ENCODE measurements at places on chromosomes 7 and 10. TPM values are rescaled to one million over a fixed set of nuclear protein-coding genes. Genes with fewer than 3 reads are reported as not detected.

GPR37 gene
- total RNA-seq, result not detected

TMEM209 gene
- total RNA-seq, result 4.0 TPM

FKBP6 gene
- not detected for total RNA-seq

HOXA9 gene
- total RNA-seq, result 62.2 TPM

HPSE2 gene
- total RNA-seq, result not detected

XRCC2 gene
- 0.98 TPM for total RNA-seq

AOAH gene
- 4.8 TPM for total RNA-seq

SPDYE8 gene
- not detected for total RNA-seq

LIPN gene
- not detected for total RNA-seq

LIPK gene
- not detected for total RNA-seq

TMEM130 gene
- 27.3 TPM for total RNA-seq

SNX13 gene
- 9.8 TPM for total RNA-seq

MKI67 gene
- total RNA-seq, result 10.5 TPM

CALHM1 gene
- not detected for total RNA-seq

PDE1C gene
- 10.2 TPM for total RNA-seq

SLC25A40 gene
- 15.3 TPM for total RNA-seq

GNB2 gene
- 179 TPM for total RNA-seq
